ENCODE measurements at places on chromosomes 2 and 18.

- H3K4me1 ChIP-seq, result no peaks in the 10 kb centered on the region
- H3K27ac ChIP-seq, result no peak overlapping the region
- no peak for DNase-seq
- H3K36me3 ChIP-seq, result no peaks in the 10 kb centered on the region
- H3K4me3 ChIP-seq, result no peak overlapping the region
Measured at GRCh38 chr2:235238537-235238936, 255.3 kb upstream of the AGAP1 start.

DNA sequence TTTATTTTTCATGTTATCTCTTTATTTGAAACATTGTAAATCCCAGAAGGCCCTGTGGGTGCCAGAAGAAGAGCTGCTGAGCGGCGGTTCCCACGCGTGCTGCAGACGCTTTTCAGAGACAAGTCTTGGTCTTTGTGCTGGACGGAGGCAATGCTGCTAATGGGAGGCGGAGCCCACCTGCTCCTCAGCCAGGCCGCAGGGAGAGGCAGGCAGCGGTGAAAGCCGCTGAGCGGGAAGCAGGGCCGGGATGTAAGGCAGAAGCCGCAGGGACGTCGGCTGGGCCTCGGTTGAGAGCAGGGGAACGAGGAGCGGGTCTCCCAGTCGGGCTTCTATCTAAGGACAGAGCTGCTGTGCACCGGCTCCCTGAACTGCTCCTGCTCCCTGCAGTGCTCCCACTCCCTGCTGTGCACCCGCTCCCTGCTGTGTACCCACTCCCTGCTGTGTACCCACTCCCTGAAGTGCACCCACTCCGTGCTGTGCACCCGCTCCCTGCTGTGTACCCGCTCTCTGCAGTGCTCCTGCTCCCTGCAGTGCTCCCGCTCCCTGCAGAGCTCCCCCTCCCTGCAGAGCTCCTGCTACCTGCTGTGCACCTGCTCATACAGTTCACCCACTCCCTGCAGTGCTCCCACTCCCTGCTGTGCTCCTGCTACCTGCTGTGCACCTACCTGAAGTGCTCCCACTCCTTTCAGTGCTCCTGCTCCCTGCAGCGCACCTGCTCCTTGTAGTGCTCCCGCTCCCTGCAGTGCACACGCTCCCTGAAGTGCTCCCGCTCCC, 16.4 kb downstream of the TMEM18 start:
- H3K27ac ChIP-seq, result no peak overlapping the region
- H3K4me1 ChIP-seq, result no peaks in the 10 kb centered on the region
- no peak for DNase-seq

GRCh38 chr2:226445216-226445861, 354.3 kb downstream of the IRS1 start:
- DNase-seq, result no peak
- no peaks in the 10 kb centered on the region for H3K36me3 ChIP-seq
- H3K27ac ChIP-seq, result no peak overlapping the region

GRCh38 chr2:169071455-169071854, 2.1 kb downstream of the DHRS9 start:
- no peak overlapping the region for H3K4me3 ChIP-seq
- no peak overlapping the region for H3K27ac ChIP-seq
- no peaks in the 10 kb centered on the region for H3K4me1 ChIP-seq

GRCh38 chr18:58069721-58070292, 25.8 kb downstream of the NEDD4L start:
- H3K4me3 ChIP-seq, result no peak overlapping the region
- H3K36me3 ChIP-seq, result no peaks in the 10 kb centered on the region
- no peak overlapping the region for H3K27ac ChIP-seq
- no peaks in the 10 kb centered on the region for H3K27me3 ChIP-seq
- no peak for DNase-seq
